ENCODE measurements at places on chromosomes 1 and 21. TPM values are rescaled to one million over a fixed set of nuclear protein-coding genes. Genes with fewer than 3 reads are reported as not detected.

ZNF683 gene
- polyA plus RNA-seq: 0.49 TPM

SPTA1 gene
- not detected for polyA plus RNA-seq

VASH2 gene
- polyA plus RNA-seq: 0.11 TPM

TPTE gene
- polyA plus RNA-seq: not detected

TNFSF4 gene
- 0.96 TPM for polyA plus RNA-seq

CLCA2 gene
- polyA plus RNA-seq: not detected

C8A gene
- polyA plus RNA-seq: not detected

ZNF697 gene
- not detected for polyA plus RNA-seq

GBP2 gene
- 109 TPM for polyA plus RNA-seq

MAD2L2 gene
- 55.1 TPM for polyA plus RNA-seq

PDE9A gene
- polyA plus RNA-seq: 2.2 TPM

FAM229A gene
- polyA plus RNA-seq: 0.39 TPM

TNFRSF1B gene
- 201 TPM for polyA plus RNA-seq

LRRC7 gene
- not detected for polyA plus RNA-seq

DAB1 gene
- polyA plus RNA-seq: 3.6 TPM

GUCA2A gene
- polyA plus RNA-seq: not detected

TPRG1L gene
- polyA plus RNA-seq: 46.4 TPM

SLC35F3 gene
- polyA plus RNA-seq: 0.12 TPM

CFAP141 gene
- polyA plus RNA-seq: not detected

CELA3B gene
- not detected for polyA plus RNA-seq

HCRTR1 gene
- not detected for polyA plus RNA-seq

IRF6 gene
- polyA plus RNA-seq: 0.42 TPM

CNR2 gene
- polyA plus RNA-seq: 0.36 TPM

RNU1-3 gene
- polyA plus RNA-seq: not detected

HHAT gene
- 5.2 TPM for polyA plus RNA-seq

COA6 gene
- polyA plus RNA-seq: 55.3 TPM

A3GALT2 gene
- not detected for polyA plus RNA-seq

RAP1GAP gene
- not detected for polyA plus RNA-seq

F13B gene
- not detected for polyA plus RNA-seq

ASTN1 gene
- not detected for polyA plus RNA-seq

KCNJ15 gene
- 0.47 TPM for polyA plus RNA-seq

NIBAN1 gene
- 32.9 TPM for polyA plus RNA-seq

KDM5B gene
- polyA plus RNA-seq: 6.5 TPM

CFH gene
- polyA plus RNA-seq: 16.6 TPM

MYOG gene
- not detected for polyA plus RNA-seq

PPIAL4G gene
- polyA plus RNA-seq: not detected

TTC4 gene
- 21.5 TPM for polyA plus RNA-seq

MYOM3 gene
- not detected for polyA plus RNA-seq

SPRR2A gene
- not detected for polyA plus RNA-seq

RGS16 gene
- polyA plus RNA-seq: 3.7 TPM

PTCH2 gene
- polyA plus RNA-seq: not detected

KLF17 gene
- polyA plus RNA-seq: not detected

SELP gene
- polyA plus RNA-seq: not detected

CD5L gene
- not detected for polyA plus RNA-seq

AMY1A gene
- not detected for polyA plus RNA-seq

GPR25 gene
- polyA plus RNA-seq: 66.5 TPM

All from CD4-positive, alpha-beta memory T cell (primary cell).